Midbrain (tissue), 1 donor: ENCODE measurements at places on chromosomes 7 and 10.

DNA sequence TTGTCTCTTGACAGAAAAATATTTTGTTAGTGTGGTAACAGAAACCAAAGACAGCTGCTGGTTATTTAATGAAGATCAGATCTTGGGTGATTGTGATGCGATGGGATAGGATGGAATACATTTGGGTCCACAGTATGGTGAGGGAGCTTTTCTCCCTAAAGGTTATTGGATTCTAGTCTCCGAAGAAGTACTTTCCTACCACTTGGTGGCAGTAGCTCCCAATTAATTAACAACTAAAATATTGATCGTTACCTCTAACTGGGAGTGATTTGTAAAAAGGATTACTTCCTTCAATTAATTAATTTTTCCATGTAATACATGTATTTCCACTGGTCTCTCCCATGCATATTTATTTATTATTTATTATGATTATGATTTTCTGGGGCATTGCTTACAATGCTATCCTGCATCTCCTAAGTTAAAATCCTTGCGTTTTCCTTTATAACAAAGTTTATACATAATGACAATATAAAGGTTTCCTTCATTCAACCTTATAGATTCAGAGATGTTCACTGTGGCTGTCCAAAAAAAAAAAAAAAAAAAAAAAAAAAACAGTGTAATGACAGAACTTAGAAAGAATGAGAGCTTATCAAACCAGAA lies 25.6 kb downstream of the TMEM196 start:
- DNase-seq: peak; percentile 20

DNA sequence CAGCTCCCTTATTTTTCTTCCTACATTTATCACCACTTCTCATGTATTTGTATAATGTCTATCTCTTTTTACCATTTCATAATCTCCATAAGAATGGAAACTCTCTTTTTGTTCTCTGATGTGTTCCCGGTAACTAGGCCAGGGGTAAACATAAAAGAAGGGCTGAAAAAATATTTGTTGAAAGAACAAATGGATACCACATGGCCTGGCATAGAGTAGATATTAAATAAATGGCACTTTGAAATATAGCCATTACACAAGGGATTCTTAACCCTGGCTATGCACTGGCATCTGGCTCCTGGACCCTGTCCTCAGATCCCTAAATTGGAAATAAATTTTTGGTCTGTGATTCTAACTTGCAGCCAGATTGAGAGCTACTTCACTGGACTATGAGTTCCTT lies 30.4 kb downstream of the ELAPOR2 start:
- no peak for DNase-seq

DNA sequence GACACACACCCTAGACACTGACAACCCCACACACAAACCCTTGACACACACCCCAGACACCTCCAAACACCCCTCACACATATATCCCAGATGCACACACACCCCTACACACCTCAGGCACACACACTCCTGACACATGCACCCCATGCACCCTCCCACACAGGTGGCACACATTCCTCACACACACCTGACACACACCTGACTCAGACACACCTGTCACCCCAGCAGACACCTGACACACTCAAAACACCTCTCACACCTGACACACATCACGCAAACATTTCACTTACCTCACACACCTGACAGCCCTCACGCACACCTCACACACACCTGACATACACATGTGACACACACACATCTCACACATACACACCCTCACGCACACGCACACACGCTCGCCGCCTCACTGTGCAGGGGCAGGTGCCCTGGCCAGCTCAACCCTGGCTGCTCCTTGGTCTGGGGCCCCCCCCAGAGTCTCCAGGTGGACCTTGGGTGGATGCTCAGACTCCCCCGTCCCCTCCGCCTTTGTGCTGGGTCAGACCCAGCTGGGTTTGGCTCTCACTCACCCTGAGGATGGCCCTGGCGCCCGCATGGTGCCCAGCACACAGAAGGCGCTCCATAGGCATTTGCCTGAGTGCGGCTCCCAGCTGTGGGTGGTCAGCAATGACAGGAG lies 3.1 kb upstream of the CALY start:
- no peak for DNase-seq

DNA sequence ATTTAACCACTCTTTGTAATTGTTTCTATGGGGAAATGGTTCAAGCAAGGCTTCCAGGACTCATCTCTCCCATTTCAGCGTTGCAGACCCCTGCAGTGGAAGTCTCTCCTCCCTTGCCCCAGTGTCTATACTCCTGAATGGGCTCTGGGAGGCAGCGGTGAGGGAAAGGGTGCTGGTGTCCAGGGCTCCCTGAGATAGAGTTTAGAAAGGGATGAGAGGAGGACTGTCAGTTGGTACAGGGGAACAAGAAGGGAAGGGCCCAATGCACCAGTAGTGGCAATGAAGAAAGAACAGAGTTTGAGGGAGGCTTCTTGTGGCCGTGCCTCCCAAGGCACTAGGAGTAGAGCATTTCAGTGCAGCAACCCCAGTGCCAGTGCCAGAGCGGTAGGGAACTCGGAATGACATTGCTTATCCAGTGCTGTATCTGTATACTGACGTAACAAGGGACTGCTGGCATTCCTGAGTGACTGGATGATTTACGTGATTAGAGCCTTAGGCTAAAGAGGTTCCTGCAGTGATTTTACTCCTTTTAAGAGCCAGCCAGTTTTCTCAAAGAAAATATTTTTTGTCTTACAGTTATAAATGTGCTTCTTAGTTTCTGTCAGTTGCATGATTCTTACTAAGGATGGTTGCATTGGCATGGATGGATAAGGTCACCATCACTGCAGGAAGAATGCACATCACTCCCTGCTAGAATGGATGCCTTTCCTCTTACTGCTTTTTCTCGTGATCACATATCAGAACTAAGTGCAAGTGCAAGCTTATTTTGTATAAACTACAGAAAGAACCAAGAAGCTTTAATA lies 28.0 kb downstream of the PRPF18 start:
- no peak for DNase-seq

- DNase-seq: no peak
These were observed 151.6 kb upstream of the CACNA2D1 start for GRCh38 chr7:82595176-82595575.
